Right atrium auricular region (tissue), 2 donors: ENCODE measurements at places on chromosomes 12 and 14.

DNA sequence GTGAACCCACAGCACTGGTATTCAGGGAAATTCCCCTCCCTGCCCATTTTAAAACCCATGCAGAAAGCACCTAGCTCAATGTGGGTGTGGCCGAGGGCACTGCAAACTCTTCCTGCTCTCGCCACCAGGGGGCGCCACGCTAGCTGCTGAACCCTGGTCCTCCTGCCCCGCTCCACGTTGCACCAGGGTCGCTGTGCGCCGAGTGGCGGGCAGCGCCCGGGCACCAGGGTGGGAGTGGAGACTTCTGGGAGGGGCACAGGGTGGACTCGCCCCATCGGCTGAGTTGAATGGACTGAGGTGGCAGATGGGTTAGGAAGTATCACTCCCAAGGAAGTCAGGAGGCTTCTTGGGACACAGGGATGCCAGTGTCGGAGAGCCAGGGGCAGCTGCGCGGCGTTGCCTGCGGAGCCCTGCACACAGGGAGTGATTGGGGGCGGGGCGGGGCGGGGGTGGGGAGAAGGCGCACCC is 48.1 kb upstream of the BCL11B start:
- no peak for DNase-seq

DNA sequence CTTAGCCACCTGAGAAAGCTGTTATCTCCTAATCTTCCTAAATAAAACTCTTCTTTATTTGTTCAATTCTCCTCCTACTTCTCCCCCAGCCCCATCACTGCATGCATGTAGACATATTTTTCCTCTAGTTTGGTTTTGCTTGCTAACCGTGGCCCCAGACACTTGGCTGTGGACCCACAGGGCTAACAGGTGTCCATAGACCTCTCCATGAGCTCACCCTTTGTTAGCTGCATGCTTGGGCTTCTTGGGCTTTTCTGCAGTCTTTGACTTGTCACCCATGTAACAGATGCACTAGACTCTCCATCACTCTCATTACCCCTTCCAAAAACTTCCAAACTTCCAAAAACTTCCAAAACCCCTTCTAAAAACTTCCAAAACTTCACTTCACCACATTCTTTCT is 59.2 kb upstream of the PLEKHA5 start:
- DNase-seq = no peak

DNA sequence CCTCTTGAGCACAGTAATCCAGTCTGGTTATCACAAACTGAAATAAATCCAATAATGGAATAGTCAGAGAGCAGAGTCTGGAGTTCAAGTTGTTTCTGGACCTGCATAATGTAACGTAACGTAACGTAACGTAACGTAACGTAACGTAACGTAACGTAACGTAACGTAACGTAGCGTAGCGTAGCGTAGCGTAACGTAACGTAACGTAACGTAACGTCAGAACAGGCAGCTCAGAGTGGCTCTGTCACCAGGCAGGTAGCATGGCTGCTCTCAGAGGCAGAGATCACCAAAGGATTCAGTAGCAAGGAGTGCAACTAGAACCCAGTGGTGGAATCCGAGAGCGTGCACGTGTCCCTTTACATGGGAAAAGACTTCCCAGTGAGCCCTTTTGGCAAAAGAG is 85.7 kb upstream of the USP44 start:
- DNase-seq = no peak

DNA sequence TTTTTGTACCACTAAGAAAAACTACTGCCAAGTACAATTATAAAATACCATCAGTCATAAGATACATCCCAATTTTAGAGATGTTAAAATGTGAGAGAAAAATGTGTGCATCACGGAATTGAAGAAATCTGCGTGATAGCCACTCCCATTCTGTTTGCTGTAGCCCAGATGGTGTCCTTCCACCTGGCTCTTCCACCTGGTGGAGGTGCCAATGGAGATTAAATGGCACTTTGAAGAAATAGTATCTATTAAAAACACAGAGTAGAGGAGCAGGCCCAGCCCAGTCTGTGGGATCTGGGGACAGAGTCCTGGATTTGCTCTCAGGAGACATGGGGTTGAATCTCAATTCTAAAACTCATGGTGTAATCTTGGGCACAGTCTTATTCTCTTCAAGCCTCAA is 35.5 kb downstream of the TSPAN11 start:
- no peak for DNase-seq
